ENCODE measurements at places on chromosomes 7 and 10.

DNA sequence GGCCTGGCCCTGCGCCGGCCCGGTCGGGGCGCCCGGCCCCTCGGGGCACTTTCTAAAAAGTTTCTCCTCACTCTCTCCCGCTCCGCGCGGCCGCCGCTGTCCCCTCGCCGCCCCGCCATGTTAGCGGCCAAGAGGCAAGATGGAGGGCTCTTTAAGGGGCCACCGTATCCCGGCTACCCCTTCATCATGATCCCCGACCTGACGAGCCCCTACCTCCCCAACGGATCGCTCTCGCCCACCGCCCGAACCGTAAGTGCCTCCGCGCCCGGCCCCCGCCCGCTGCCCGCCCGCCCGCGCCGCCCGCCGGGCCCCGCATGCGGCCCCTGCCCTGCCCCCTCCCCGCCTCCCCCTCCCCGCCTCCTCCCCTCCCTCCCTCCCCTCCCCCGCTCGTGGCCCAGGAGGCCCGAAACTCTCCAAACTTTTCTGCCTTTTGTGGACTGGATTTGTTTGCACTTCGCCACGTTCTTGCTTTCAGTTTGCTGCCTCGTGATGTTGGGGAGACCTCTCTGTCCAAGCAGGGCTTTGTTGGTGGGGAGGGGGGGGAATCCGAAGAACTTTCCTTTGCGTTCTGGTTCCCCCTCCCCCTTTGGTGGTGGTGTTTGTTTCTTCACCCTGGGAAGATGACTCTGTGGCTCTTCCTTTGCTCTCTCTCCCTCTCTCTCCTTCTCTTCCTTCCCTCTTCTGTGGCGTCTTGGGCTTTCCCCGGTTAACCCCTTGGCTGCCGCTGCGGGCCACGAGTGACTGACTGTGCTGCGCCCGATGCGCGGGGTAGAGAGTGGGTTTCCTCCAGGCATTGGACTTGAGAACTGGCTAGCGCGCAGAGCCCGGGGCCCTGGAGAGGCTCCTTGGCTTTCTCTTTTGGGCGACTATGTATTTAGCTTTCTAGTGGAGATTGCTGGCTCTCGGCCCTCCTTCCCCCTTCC is 1.6 kb downstream of the TCF7L2 start:
- DNase-seq, result peak; percentile 38

DNA sequence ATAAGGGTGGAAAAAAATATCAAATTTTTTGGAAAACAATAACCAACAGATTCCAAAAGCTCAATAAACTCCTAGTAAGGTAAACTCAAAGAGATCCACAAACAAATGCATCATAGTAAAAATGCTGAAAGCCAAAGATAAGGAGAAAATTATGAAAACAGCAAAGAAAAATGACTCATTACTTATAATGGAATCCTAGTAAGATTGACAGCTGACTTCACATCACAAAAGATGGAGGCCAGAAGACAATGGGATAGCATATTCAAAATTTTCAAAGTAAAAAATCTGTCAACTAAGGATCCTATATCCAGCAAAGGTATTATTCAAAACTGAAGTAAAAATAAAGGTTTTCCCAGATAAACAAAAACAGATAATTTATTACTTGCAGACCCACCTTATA is 183.4 kb upstream of the VIPR2 start:
- DNase-seq, result no peak

DNA sequence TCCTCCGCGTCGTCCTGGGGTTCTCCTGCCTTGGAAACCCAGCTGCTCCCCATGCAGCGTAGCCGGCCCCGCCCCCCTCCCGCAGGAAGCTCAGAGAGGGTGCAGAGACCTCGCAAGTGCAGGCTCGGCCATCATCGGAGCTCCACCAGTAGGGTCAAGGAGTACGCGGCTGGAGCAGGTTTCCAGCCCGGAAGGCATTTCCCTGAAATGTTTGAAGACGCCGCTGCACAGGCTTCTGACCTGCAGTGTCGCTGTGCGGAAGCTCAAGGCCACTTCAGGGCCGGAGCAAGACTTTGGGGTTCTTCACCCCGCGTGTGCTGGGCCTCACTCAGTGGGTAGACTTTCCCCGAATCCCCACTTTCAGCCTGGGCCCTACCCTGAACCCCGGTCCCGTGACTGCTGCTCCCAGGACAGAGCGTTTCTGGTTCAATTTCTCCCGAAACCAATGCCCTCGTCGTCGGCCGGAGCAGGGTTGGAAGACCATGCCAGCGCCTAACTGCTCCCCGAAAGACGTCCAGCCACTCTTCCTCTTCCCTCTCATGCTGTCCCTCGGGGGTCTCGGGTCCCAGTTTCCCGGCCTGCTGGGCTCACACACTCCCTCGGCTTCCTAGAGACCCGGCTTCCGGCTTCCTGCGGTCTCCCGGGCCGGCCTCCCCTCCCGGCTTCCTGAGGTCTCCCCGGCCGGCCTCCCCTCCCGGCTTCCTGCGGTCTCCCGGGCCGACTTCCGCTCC is 52.1 kb downstream of the INSIG1 start:
- no peak for DNase-seq

GRCh38 chr10:26755443-26755903 is 58.0 kb downstream of the PDSS1 start:
- no peak for DNase-seq

DNA sequence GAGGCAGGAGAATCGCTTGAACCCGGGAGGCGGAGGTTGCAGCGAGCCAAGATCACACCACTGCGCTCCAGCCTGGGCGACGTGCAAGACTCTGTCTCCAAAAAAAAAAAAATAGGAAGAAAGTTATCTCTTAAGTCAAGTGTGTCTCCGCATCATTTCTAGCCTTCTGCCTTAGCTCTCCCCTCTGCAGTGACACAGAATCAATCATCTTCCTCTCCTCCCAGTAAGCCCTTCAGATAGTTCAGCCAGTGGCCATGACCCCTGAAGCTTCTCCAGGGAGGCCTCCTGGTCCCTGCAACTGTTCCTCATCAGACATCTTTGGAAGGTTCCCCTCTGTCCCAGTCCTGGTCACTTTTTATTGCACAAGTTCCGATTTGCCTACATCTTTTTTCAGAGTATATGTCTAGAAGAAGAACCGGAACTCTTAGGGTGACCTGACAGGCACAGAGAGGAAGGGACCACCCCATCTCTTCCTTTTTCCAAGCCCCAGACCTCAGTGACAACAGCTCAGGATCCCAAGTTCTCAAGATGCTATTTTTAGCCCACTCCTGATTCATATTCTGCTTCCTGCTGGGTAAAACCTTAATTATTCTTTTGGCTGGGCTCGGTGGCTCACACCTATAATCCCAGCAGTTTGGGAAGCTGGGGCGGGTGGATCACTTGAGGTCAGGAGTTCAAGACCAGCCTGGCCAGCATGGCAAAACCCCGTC is 6.6 kb upstream of the RHBDD2 start:
- no peak for DNase-seq

DNA sequence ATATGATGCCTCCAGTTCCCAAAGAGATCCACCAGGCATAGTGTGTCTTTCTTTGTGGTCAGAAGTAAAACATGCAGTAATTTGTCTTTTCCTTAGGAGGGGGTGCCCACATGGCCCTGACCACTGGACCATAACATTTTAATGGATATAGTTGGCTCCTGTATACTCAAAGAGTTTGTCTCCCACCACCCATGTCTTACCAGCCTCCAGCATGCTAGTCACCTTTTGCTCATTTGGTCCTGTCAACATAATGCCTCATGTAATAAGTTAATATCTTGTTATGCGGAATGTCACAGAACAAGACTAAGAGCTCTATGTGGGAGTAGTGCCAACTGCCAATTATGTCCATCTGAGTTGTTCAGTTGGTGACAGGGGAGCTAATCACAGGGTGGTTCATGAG is 83.4 kb upstream of the IFRD1 start:
- no peak for DNase-seq

GRCh38 chr10:123517426-123517825 is 148.7 kb upstream of the GPR26 start:
- no peak for DNase-seq

DNA sequence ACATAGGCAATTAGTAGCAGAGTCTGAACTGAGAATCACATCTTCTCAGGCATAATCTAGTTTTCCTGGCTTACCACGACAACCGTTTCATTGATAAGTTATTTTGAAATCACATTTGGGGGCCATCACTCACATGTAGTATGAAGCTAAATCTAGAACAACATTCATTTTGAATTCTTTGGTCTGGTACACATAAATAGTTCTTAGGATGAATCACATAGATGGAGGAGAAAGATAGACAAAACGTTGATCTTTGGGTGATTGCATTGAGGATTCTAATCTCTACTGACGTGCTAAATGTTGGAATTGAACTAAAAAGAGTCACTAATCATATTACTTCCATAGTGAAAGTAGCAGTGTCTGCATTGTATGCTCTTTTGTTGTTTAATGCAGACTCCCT is 1022.6 kb downstream of the LRMDA start:
- no peak for DNase-seq

DNA sequence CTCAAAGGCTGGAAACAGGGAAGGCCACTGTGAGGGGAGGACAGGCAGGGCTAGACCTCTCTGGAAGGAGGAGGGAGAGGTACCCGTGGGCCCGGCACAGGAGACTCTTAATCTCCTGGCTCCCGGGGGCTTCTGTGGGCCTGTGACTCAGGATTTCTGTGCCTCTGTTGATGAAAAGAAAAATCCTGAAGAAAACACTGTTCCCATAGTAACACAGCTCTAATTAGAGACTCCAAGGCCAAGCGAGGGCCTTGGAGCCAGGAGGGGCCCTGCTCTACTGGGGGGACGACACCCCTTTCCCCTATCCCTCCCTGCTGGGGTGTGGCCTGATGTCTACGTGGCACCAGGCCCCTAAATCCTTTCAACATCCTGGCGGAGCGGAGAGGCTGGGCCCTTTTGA is 174.1 kb upstream of the TNRC18 start:
- DNase-seq, result no peak
